Suprapubic skin (tissue), 4 donors: ENCODE measurements at places on chromosomes 3 and 15.

GRCh38 chr3:194800002-194800401 is 114.3 kb downstream of the FAM43A start:
- peak; percentile 34 for DNase-seq
- peaks cover 7% of the 10 kb centered on the region for H3K27me3 ChIP-seq
- no peaks in the 10 kb centered on the region for H3K36me3 ChIP-seq
- H3K4me3 ChIP-seq = no peak overlapping the region
- H3K27ac ChIP-seq = no peak overlapping the region

DNA sequence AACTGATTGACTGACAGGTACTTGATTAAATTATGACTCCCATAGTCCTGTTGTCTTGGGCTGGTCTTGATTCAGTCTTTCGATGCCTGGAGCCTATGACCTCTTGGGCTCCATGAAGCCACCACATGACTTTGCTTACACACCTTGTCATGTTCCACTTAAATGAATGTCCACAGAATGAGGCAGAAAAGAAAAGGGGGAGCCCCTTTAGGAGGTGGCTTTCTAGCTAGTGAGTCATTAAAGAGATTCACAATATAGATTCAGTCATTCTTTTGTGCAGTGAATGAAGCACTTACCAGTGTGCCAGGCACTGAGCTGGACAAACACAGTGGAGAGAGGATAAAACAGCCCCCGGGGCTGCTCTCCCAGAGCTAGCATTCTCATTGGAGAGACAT is 17.1 kb downstream of the VIPR1 start:
- peaks cover 12% of the 10 kb centered on the region for H3K36me3 ChIP-seq
- H3K27ac ChIP-seq = peak overlapping the region; percentile 29
- peaks cover 57% of the 10 kb centered on the region for H3K4me1 ChIP-seq
- H3K27me3 ChIP-seq = no peaks in the 10 kb centered on the region
- H3K4me3 ChIP-seq = no peak overlapping the region
- DNase-seq = no peak

DNA sequence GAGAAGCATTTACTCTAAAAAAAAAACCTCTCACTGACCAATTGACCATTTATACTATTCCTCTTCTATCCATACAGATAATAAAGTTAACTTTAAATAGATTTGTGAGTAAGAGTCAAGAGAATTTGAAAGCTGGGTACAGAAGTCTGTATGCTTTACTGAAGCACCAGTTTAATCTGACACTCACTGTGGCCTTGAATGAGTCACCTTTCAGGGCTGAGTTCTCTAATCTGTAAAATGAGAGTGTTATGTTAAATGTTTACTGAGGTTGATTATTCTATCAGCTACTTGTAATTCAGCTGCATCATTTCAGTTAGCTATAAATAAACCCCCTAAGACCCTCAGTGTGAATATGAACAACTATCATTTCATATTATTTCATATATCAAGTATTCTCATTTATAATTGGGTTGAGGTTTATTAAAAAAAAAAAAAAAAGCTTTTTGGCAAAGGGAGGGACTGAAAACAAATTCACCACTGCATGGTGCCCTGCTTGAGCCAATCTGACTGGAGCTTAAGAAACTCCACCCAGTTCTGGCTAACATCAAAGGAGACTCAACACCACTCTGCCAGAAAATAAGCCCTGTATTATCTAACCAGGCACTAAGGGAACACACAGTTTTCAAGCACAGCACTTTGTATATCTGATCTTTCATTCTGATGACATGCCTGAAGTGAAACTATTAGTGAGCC is 2.8 kb downstream of the MAP4 start:
- H3K36me3 ChIP-seq = no peaks in the 10 kb centered on the region
- H3K27me3 ChIP-seq = no peaks in the 10 kb centered on the region
- H3K4me3 ChIP-seq = no peak overlapping the region
- peaks cover 39% of the 10 kb centered on the region for H3K4me1 ChIP-seq
- H3K27ac ChIP-seq = peak overlapping the region; percentile 47
- no peak for DNase-seq

GRCh38 chr15:77461486-77461885 is 40.8 kb downstream of the HMG20A start:
- H3K27ac ChIP-seq = peak overlapping the region; percentile 49
- H3K4me1 ChIP-seq = peaks cover 10% of the 10 kb centered on the region
- no peak for DNase-seq
- no peak overlapping the region for H3K4me3 ChIP-seq
- H3K36me3 ChIP-seq = peaks cover 21% of the 10 kb centered on the region

DNA sequence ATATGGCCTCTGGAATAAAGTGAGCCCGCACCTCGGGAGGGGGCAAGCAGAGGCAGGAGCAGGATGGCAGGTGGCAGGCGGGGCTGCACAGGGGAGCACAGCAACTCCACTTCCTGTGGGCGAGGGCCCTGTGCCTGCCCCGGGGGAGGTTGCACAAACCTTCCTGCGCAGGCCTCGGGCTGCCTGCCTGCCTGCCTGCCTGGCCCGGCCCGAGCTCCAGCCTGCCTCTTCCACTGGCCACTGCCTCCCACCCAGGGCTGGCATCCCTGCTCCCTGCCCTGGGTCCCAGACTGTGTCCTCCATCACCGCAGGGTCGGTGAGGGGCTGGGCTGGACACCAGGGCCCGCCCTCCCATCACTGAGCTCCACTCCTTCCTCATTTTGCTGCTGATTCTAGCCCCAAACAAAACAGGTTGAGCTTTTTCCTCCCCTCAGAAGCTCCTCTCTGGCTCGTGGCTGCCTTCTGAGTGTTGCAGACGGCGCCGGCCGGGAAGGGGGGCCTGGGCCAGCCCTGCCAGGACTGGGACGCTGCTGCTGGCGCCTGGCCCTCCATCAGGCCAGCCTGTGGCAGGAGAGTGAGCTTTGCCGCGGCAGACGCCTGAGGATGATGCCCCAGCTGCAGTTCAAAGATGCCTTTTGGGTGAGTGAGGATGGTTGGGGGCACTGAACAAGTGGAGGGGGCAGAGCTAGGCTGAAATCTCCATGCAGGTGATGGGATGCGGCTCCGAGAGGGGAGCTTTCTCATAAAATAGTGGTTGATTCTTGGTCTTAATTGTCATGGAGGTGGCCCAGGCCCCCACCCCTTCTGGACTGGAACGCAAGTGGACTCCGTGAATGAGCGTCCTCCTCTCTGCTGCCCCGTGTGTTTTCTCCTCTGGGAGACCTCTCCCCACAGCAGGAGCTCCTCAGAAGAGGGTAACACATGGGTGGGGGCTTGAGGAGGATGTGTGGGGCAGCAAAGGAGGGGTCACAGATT is at the start of gene PSTPIP1:
PSTPIP1 (plus strand) TSS at position 156 of the 975 bp plus-strand sequence; CDS start at position 604, 448 bp downstream.
- H3K27ac ChIP-seq = peak within 1 kb of the TSS; percentile 23
- H3K36me3 ChIP-seq = no peaks in the 10 kb centered on the region
- H3K4me3 ChIP-seq = peak within 1 kb of the TSS; percentile 30
- DNase-seq = peak; percentile 77
- H3K4me1 ChIP-seq = peaks cover 46% of the 10 kb centered on the region

GRCh38 chr3:140752499-140752898 is 74.6 kb downstream of the TRIM42 start:
- no peak overlapping the region for H3K4me3 ChIP-seq
- DNase-seq = no peak
- H3K36me3 ChIP-seq = no peaks in the 10 kb centered on the region
- peaks cover 10% of the 10 kb centered on the region for H3K27me3 ChIP-seq

DNA sequence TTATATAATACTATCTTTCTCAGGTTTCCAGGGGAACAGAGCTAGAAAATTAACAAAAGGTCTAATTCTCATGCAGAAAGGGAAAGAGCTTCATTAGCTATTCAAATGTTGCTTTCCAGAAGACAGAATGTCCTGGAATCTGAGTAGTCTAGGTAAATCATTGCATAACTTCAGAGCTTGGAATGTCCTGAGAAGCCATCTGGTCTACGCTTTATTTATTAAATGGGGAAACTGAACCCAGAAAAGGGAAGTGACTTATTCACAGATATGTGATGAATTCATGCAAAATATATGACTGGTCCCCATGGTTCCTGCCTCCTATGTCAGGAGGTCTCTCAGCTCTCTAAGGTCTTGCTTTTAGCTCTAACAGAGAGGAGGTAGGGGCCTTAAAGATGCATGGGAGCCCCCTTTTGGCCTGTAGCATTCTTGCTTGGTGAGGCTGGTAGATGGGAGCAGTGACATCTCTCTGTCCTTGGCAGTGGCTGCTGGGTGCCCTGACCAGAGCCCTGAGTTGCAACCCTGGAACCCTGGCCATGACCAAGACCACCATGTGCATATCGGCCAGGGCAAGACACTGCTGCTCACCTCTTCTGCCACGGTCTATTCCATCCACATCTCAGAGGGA is 99.2 kb downstream of the CEMIP start:
- no peak overlapping the region for H3K4me3 ChIP-seq
- H3K27ac ChIP-seq = no peak overlapping the region
- peaks cover 4% of the 10 kb centered on the region for H3K4me1 ChIP-seq
- H3K36me3 ChIP-seq = no peaks in the 10 kb centered on the region

- H3K27me3 ChIP-seq = no peaks in the 10 kb centered on the region
- no peak for DNase-seq
- no peak overlapping the region for H3K27ac ChIP-seq
- no peaks in the 10 kb centered on the region for H3K4me1 ChIP-seq
These were observed 290.4 kb upstream of the CTDSPL start for GRCh38 chr3:37571269-37571668.

DNA sequence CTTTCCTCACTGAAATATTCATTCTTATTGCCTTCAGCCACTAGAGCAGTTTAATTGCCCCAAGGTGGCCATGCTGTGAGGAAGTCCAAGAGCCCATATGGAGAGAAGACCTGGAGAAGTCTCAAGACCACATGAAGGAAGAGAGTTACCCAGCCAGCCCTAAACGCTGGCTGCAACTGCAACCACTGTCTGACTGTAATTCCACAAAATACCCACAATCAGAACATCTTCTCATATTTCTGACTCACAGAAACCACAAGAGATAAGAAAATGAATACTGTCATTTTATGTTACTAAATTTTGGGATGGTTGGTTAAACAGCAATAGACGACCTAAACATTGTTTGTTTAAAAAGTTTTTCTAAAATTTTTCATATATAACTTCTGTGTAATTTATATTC is 14.7 kb upstream of the SST start:
- no peaks in the 10 kb centered on the region for H3K36me3 ChIP-seq
- no peak overlapping the region for H3K27ac ChIP-seq
- H3K4me3 ChIP-seq = no peak overlapping the region
- peaks cover 8% of the 10 kb centered on the region for H3K27me3 ChIP-seq
- no peak for DNase-seq

DNA sequence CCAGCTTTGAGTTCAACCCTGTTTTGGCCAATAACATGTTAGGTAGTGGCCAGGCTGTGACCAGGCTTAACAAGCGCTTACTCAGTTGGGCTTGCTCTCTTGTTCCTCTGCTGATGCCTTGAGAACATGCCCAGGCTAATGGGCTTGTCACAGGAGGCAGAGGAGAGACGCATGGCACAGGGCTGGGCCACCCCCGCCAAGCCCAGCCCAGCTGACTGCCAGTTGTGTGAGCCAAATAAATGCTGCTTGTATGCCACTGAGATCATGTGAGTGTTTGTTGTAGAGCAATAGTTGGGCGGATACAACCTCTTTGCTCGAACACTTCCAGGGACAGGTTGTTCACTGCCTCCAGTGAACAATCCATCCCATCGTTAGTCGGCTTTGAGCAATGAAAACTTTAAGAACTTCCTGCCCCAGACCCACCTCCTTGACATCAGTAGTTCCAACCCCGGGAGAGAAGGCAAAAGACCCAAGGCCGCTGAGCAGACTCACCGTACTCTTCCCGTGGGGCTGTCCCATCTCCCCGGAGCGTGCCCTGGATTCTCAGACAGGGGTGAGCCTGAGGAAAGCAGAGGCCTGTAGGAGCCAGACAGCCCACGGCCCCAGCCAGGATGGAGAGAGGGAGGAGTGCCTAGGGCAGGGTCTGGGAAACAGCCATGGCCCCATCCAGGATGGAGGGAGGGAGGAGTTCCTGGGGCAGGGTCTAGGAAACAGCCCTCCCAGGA is 4.1 kb downstream of the PLA2G4F start:
- H3K27me3 ChIP-seq = no peaks in the 10 kb centered on the region
- no peaks in the 10 kb centered on the region for H3K36me3 ChIP-seq
- H3K27ac ChIP-seq = peak overlapping the region; percentile 83
- DNase-seq = peak; percentile 66

GRCh38 chr3:48273594-48274211 is 32.8 kb downstream of the ZNF589 start:
- DNase-seq = no peak
- no peaks in the 10 kb centered on the region for H3K36me3 ChIP-seq
- no peaks in the 10 kb centered on the region for H3K27me3 ChIP-seq
- H3K4me3 ChIP-seq = no peak overlapping the region

DNA sequence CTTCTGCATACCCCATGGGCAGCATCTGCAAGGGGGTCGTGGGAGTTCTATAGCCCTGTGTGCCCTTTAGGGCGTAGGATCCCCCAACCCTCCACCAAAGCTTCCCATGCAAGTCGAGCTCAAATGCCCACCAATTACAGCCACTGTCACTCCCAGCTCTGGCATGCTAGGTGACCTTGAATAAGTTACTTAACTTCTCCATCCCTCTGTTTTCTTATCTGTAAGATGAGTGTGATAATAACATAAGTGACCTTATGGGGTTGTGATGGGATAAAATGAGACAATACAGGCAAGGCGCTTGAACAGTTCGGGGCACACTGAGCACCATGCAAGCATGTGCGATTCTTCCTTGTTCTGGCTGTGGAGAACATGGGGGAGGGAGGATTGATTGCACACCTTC is 74.8 kb upstream of the POMGNT2 start:
- H3K27me3 ChIP-seq = no peaks in the 10 kb centered on the region
- peaks cover 24% of the 10 kb centered on the region for H3K4me1 ChIP-seq
- no peaks in the 10 kb centered on the region for H3K36me3 ChIP-seq
- H3K27ac ChIP-seq = no peak overlapping the region
- no peak overlapping the region for H3K4me3 ChIP-seq

DNA sequence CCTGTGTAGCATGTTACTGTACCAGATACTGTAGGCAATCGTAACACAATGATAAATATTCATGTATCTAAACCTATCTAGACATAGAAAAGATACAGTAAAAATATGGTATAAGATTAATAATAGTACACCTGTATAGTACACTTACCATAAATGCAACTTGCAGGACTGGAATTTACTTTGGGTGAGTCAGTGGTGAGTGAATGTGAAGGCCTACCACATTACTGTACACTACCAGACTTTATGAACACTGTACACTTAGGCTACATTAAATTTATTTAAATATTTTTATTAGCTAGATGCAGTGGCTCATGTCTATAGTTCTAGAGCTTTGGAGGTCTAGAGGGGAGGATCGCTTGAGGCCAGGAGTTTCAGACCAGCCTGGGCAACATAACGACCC is 186.6 kb upstream of the ROPN1 start:
- DNase-seq = no peak
- no peaks in the 10 kb centered on the region for H3K4me1 ChIP-seq
- H3K4me3 ChIP-seq = no peak overlapping the region
- no peak overlapping the region for H3K27ac ChIP-seq
- H3K27me3 ChIP-seq = no peaks in the 10 kb centered on the region

- H3K4me3 ChIP-seq = no peak overlapping the region
- H3K27me3 ChIP-seq = no peaks in the 10 kb centered on the region
- peaks cover 11% of the 10 kb centered on the region for H3K4me1 ChIP-seq
- H3K27ac ChIP-seq = no peak overlapping the region
- no peaks in the 10 kb centered on the region for H3K36me3 ChIP-seq
These were observed 79.5 kb downstream of the SEMA6D start for GRCh38 chr15:47796830-47797229.
